SW480 (cell line): ENCODE measurements at places on chromosomes 5 and 9.
A peak's percentile ranks its signal among the peaks of the same experiment; 100 is the strongest.

- DNase-seq = no peak
Measured at GRCh38 chr5:14101922-14102321, 41.2 kb upstream of the TRIO start.

GRCh38 chr5:137304226-137304874 is 194.8 kb downstream of the SPOCK1 start:
- DNase-seq = no peak

DNA sequence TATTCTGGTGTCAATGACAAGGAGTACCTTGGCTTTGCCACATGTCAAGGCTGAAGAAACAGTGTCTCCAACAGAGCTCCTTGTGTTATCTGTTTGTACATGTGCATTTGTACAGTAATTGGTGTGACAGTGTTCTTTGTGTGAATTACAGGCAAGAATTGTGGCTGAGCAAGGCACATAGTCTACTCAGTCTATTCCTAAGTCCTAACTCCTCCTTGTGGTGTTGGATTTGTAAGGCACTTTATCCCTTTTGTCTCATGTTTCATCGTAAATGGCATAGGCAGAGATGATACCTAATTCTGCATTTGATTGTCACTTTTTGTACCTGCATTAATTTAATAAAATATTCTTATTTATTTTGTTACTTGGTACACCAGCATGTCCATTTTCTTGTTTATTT is 19.8 kb downstream of the CD274 start:
- DNase-seq = no peak

GRCh38 chr9:133595910-133596309 is 13.3 kb downstream of the FAM163B start:
- DNase-seq = no peak

DNA sequence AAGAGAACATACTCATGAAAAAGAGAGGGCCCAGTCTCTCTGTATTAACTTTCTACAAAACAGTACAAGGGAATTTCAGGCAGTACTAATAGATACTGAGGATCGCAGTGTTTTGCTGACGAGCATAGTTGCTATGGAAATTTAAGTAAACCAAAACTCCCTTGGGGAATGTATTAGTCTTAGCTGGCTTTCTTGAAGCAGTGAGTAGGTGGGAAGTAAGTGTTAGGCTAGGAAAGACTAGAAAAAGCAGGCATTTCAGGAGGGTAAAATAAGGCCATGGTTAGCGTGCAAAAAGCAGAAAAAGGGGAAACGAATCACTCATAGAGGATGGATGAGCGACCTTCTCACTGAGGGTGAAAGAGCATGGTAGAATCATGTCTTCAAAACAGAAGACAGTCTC is 84.3 kb upstream of the ACTBL2 start:
- DNase-seq = no peak

DNA sequence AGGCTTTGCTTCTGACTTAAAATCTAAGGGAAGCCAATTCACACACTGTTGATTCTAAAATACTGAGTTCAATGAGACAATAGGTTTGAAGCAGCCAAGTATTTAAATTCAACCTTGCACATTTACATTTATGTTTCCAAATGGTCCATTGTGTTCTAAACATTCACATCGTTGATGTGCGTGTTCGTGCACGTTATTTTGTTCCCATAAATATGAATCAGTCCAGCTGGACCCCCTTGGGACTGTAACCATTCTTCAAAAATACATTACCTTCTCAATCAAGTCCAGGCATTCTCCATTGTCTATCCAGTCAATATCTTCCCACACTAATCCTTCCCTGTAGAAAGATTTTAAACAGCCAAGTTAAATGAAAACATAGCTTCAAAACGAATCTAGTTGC is 146.4 kb upstream of the RETREG1 start:
- no peak for DNase-seq

- peak; percentile 65 for DNase-seq
Measured at GRCh38 chr9:93143830-93144530, 9.9 kb upstream of the NINJ1 start.

GRCh38 chr5:68995845-68996545 is 97.8 kb upstream of the SLC30A5 start:
- no peak for DNase-seq

DNA sequence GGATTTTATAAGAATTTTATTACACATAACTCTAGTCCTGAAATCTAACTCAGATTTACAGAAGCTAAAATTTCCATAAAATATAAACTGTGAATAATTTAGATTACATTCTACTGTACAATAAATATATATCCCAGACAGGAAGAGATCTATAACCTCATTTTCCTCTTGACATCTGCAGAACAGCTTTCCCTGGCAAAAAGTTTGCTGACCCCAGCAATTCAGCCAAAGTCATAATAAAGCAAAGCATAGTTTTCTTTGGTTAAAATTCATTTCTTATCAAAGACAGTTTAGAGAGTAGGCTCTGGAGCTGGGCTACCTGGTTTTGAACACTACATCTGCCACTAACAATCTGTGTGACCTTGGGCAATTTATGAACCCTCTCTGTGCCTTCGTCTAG is 372.5 kb downstream of the CAAP1 start:
- DNase-seq = no peak

DNA sequence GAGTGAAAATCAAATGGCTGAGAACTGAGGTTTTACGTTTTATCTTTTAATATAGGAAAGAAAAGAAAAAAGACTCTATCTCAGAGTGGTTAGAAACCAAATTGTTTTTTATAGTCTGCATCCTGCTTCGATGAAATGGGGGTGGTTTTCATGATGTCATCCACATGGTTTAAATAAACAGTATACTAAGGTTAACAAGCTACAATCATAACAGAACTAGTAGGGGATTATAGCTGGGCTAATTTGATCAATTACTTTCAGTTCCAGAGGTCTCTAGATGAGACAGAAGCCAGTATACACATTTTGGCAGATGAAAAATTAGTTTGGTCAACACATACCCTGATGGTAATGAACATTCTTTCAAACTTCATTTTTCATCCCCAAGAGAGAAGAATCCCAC is 106.3 kb upstream of the SNX2 start:
- DNase-seq = no peak

DNA sequence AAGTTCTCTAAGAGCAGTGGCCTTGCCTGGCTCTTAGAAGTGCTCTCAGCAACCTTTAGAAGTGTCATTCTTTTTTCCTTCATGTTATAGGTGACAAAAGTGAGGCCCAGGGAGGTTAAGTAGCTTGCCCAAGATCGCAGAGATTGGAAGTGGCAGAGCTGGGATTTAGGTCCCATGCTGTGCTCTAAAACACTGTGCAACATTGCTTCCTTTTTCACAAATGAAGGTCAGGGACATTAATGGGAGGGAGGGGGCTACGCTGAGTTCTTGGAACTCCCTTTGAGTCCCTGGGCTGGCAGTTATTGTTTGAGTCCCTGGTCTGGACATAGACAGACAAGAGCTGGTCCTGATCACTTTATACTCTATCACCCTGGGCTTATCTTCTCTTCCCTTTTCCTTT is 45.3 kb downstream of the PAM start:
- DNase-seq = no peak

DNA sequence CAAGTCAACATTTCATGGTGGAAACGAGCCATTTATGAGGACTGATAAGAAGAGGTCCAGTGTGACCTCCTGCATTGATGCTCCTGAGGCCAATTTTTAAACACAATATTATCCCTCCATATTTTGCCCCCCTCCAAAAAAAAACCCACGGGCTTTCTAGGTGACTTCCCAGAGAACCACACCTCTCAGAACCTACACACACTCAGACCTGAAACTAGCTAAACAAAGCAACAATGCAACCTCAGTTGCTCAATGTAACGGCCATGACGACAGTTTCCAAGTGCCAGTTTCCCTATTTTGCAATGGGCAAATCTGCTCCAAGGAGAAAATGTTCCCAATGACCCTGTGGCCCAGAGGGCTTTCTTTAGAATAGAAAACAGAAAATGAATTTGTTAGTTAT is 3.5 kb downstream of the NRG2 start:
- DNase-seq = no peak

DNA sequence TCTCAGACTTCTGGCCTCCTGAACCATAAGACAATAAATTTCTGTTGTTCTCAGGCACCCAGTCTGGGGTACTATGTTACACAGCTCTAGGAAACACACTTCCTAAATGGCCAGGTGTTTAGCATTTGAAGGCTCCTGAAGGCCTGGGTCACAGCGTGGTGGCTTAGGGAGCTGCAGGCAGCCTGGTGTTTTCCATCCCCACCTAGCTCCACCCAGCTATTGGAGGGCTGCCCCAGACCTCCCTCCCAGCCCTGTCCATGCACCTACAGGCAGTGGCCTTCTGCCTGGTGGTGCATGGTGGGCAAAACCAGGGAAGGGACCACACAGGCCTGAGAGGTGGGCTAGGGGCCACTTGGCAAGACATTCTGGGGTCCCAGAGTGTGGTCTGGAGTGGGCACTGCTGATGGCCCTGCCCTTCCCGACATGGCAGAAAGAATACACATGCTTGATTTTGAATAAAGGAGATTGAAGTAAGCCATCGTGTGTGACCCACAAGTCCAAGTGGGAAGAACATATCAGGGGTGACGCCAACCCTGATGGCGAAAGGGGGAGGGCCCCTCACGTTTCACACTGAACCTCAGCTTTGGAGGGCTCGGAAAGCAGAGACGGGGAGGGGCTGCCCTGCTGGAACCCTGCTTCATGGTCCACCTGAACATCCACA is 1.3 kb upstream of the SUSD3 start:
- no peak for DNase-seq
